ENCODE measurements at places on chromosomes 16 and 17. TPM values are rescaled to one million over a fixed set of nuclear protein-coding genes. Genes with fewer than 3 reads are reported as not detected.

DNA sequence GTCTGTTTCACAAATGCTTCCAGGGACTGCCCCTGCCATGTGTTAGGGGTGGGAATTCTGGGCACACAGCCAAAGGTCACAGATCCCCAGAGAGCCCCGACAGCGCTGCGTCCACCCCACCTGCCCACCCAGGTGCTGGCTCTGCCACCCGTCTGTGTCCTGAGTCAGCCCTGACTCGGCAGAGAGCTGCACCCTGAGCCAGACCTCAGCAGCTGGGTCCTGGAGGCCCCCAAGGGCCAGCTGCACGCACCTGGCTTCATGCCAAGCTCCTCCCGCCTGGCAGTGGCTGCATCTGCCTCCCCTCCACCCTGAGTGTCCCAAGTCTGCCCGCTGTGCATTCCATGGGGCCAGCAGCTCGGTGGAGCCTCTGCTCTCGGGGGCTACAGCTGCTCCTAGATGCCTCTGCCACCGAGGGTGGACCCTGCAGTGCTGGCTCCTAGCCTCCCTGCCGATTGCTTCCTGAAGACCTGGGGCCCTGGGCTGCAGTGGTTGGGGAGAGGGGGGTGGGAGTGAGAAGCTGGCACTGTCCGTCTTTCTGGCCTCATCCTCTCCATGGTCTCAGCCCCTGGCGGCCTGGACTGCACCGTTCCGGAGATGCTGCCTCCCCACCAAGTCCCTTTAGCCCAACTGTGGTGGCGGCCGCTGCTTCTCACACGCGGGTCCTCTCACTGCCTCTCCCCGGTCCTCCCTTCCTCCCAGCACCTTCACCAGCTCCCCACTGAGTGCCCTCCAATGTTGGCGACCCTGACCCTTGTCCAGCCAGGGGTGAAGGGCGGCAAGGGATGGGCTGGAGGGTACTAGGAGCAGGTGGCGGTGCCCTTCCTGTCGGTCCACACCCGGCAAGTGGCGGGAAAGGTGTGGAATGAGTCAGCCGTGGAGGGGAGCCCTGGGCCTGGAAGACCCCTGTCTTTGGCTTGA is 3.0 kb downstream of the SECTM1 start:
- peak; percentile 71 for DNase-seq

GRCh38 chr17:76957678-76958464 is 89.7 kb downstream of the MGAT5B start:
- no peak for DNase-seq

Gene RNU2-1
- total RNA-seq = 9,260 TPM

- DNase-seq = no peak
These were observed 40.2 kb downstream of the FOXK2 start for GRCh38 chr17:82559566-82560251.

GRCh38 chr17:4365628-4366326 is 698 bp downstream of the UBE2G1 start:
- peak; percentile 69 for DNase-seq

Gene KRT20
- total RNA-seq = not detected
